Activated gamma-delta T cell (primary cell): ENCODE measurements at places on chromosomes 11 and 22.

GRCh38 chr11:121596195-121597155 is 143.7 kb upstream of the SORL1-AS1 start:
- DNase-seq, result no peak

DNA sequence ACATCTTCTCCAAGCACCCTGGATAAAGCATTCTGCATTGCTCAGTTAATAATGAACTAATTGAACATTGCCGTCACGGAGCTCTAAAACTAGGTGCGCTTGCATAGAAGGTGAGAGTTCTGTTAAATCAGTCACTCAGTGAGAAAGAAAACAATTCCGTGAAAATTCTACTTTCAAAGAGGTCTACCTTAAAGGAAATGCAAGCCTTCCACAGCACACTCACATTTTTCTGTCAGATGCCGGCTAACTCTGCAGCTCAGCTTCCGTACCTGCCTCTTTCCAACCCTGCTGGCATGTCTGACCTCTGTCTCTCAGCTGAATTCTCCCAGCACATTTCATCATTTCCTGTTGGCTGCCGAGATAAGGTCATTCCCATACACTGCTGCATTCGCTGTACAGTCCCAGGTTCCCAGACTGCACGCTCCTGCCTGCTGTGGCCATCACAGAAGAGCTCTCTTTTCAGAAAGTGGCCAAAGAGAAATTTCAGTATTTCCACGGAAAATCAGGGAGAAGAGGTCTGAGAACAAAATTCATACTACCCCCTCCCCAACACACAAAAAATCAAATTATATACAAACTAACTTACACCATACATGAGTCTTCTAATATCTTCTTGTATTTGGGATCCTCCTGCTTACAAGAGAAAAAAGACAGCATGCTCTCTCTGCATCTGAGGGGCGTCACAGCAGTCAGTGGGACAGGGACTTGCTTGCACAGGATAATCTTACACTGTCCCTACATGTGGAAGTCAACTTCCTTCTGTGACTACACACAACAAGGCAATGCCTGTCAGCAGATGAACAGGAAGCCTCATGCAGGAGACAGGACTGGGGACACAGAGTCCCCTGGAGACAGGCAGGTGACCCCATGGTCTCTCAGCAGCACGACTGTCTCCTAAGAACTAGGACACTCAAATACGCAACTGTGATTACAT is 55.1 kb downstream of the PACSIN2 start:
- no peak for DNase-seq

- DNase-seq, result no peak
Measured at GRCh38 chr22:48972979-48973693, 854.5 kb downstream of the BRD1 start.

GRCh38 chr11:72787216-72788104 is 6.4 kb downstream of the STARD10 start:
- no peak for DNase-seq

DNA sequence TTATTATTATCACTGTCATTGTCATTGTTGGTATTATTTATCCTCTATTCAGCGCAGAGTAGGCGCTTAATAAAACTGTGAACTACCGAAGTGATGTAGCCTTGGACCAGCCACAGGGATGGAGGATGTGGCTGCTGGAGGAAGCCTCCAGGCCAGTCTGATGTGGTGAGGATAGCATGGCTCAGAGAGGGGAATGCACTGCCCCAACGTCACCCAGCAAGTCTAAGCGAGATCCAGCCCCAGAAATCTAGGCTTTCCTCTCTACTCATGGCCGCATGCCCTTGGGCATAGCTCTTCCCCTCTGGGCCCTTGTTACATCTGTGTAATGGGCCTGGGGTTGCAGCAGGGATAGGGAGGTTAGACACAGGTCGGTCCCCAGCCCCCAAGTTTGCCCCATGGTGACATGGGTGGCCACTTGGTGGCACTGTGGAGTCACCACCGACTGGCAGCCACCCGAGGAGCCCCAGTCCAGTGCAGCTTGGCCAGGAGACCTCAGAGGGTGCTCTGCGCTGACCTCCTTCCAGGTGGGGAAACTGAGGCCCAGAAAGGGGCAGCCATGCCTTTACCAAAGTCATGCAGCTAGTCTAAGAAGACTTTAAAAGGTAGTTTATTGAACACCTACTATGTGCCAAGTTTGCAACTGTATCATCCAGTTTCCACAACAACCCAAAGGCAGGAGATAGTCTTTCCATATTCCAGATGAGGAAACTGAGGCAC is 395.7 kb downstream of the MN1 start:
- DNase-seq, result no peak

- no peak for DNase-seq
Measured at GRCh38 chr11:12215181-12215593, 104.8 kb downstream of the MICAL2 start.

GRCh38 chr11:92759571-92760214 is 209.8 kb upstream of the MTNR1B start:
- DNase-seq, result no peak

- no peak for DNase-seq
Measured at GRCh38 chr11:46381819-46382645, 563 bp downstream of the MDK start.

GRCh38 chr22:21673534-21674321 is 7.9 kb downstream of the PPIL2 start:
- no peak for DNase-seq

GRCh38 chr11:132556316-132556715 is 976.0 kb downstream of the OPCML start:
- no peak for DNase-seq

DNA sequence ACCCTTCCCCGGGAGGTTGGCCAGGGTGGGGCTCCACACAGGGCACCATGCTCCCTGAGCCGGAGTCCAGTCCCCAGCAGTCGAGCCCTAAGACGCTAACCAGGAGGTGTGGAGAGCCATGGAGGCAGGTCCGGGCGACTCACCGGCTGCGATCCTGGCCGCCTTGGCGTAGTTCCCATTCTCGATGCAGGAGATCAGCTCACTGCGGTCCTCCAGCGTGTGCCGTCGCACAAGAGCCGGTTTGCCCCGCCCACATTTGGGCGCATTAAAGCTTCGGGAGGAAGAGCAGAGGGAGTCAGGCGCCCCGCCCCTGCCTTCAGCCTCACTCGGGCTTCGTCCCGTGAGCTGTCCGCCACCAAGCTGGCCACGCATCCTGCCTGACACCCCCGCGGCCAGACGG is 50.8 kb downstream of the BRD1 start:
- no peak for DNase-seq

DNA sequence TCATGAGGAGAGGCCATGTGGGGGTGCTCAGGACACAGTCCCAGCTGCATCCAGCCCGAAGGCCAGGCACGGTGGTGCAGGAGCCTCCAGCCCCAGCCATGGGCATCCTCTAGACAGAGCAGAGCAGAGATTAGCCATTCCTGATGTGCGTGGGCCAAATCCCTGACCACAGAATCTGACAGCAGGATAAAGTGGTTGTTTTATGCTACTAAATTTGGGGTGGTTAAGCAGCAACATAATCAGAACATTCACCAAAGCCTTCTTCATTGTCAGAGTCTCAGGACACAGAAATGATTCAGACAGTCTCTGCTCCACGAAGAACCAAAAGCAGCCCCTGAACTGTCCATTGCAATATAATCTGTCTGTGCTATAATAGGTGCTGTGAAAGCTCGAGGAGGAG is 19.7 kb downstream of the RASD2 start:
- DNase-seq, result no peak

DNA sequence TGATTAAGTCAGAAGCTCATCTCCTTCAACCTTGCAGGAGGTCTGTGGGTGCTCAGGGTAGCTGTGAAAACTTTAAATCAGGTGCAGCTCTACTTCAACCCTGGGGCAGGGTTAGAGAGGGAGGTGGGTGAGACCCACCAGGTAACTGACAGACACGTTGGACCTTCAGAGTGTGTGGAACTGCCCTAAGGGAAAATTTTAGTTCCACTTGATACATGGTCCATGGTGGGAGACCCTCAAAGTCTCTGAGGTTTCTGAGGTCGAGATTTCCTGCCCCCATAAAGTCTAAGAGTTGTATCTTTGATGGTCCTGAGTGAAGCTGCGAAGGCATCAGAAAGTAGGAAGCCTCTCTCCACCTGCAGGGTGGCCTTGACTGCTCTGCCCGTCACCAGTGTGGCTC is 23.9 kb upstream of the NNMT start:
- DNase-seq, result no peak

DNA sequence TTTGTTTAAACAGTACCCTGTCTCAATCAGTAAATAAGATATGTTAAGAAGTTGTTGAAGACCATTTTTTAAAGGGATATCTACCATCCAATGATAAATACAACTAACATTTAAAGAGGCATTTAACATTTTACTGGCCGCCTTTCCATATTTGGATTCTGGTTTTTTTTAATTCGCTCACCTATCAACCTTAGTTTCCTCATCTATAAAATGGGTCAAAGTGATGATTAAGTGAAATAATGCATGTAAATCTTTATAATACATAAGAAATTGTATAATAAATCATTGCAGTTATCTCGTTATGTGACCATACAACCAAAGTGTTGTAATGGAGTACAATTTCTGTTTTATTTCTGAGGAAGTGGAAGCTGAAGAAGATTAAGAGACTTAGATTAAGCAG is 17.7 kb upstream of the ATP5MG start:
- no peak for DNase-seq

GRCh38 chr11:118896472-118896913 is 12.8 kb downstream of the CXCR5 start:
- DNase-seq, result no peak

DNA sequence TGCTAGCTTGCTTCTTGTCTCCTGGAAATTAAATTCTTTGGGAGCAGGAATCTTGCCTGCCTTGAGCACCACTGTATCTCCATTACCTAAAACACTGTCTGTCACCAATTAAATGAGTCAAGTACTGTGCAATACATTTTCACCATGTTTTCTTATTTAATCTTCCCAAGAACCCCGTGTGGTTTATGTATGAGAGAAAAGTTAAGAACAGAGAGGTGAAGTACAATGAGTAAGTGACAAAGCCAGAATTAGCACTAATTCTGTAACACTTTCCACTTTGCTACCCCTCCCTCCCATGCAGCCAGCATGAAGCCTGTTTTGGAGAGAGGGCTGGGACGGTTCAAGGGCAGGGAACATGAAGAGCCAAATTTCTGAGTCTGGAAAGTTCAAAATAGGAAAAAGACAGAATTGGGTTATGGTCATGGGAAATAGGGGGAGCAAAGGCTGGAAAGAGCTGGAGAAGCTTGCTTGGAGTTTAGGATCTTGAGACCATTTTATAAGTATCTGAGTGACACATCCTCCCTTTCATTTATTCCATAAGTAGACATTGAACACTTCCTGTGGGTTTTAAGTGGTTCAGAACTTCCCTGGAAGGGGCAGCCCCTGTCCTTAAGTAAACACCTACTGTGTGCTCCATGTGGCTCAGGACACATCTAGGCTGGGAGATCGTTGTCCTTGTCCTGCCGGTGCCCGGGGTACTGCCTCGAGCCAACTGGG is 60.5 kb upstream of the CHST1 start:
- DNase-seq, result no peak

DNA sequence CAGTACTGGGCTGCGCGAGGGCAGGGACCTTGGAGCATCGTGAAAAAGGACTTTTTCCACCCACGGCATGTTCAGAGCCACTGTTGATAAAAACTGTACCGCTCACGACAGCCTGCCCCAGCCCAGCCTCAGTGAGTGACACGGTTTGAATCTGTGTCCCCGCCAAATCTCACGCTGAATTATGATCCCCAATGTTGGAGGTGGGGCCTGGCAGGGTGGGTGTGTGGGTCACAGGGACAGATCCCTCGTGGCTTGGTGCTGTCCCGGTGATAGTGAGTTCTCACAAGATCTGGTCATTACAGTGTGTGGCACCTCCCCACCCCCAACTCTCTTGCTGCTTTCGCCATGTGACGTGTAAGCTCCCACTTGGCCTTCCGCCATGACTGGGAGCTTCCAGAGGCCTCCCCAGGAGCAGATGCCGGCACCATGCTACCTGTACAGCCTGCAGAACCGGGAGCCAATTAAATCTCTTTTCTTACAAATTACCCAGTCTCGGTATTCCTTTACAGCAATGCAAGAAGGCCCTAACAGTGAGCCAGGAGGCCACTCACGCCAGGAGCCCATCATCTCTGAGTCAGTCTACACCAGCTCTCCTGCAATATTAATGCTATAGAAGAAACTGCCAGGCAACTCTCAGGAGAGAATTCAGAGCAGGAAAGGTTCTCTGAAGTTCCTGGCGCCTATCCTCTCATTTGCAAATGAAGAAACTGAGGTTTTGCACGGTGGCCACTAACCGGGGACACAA is 1.3 kb downstream of the TOLLIP start:
- no peak for DNase-seq

GRCh38 chr11:60838132-60838531 is 3.8 kb upstream of the CCDC86 start:
- DNase-seq, result no peak
